ENCODE measurements at places on chromosomes 5 and 9. TPM values are rescaled to one million over a fixed set of nuclear protein-coding genes. Genes with fewer than 3 reads are reported as not detected.

The ANKRD34B gene
- not detected for total RNA-seq

DNA sequence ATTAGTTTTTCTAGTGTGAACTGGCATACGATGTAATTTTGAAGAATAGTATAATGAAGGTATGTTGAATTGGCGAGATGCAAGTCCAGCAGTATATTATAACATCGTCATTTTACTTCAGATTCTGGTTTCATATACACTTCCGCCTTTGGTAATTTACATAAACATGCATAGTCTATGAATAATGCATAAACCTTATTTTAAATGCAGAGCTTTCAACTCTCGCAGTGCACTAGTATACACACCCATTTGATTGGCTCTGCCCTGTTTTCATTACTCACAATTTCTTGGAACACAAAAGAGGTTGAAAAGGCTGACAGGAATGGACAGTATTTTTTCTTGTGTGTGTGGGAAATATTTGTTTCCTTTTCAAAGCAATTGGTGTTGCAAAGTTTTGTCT lies 128.9 kb upstream of the CCNH start:
- no peak for DNase-seq
- no peaks in the 10 kb centered on the region for H3K4me1 ChIP-seq
- H3K36me3 ChIP-seq = no peaks in the 10 kb centered on the region

- no peak for DNase-seq
- H3K4me1 ChIP-seq = no peaks in the 10 kb centered on the region
- H3K36me3 ChIP-seq = no peaks in the 10 kb centered on the region
These were observed 48.0 kb upstream of the ASTN2 start for GRCh38 chr9:117462861-117463260.

- peak; percentile 63 for DNase-seq
- H3K27ac ChIP-seq = peak overlapping the region; percentile 89
- no peaks in the 10 kb centered on the region for H3K27me3 ChIP-seq
- H3K4me3 ChIP-seq = peak overlapping the region; percentile 87
- no peaks in the 10 kb centered on the region for H3K36me3 ChIP-seq
These were observed 950 bp upstream of the FNBP1 start for GRCh38 chr9:130043654-130044623.

GRCh38 chr9:23769307-23769935 lies 56.6 kb downstream of the ELAVL2 start:
- no peaks in the 10 kb centered on the region for H3K4me1 ChIP-seq
- no peaks in the 10 kb centered on the region for H3K27me3 ChIP-seq
- H3K27ac ChIP-seq = no peak overlapping the region
- H3K4me3 ChIP-seq = no peak overlapping the region
- H3K36me3 ChIP-seq = no peaks in the 10 kb centered on the region
- no peak for DNase-seq

GRCh38 chr9:134605351-134605965 lies 36.1 kb upstream of the COL5A1 start:
- no peak overlapping the region for H3K4me3 ChIP-seq
- no peaks in the 10 kb centered on the region for H3K27me3 ChIP-seq
- H3K4me1 ChIP-seq = peaks cover 23% of the 10 kb centered on the region
- peak; percentile 18 for DNase-seq
- peak overlapping the region; percentile 53 for H3K27ac ChIP-seq
